ENCODE measurements at places on chromosomes 13 and 19.

- DNase-seq: no peak
These were observed 35.0 kb downstream of the FAM124A start for GRCh38 chr13:51257187-51257586.

GRCh38 chr13:41707194-41707821 is 250.0 kb downstream of the RGCC start:
- no peak for DNase-seq

DNA sequence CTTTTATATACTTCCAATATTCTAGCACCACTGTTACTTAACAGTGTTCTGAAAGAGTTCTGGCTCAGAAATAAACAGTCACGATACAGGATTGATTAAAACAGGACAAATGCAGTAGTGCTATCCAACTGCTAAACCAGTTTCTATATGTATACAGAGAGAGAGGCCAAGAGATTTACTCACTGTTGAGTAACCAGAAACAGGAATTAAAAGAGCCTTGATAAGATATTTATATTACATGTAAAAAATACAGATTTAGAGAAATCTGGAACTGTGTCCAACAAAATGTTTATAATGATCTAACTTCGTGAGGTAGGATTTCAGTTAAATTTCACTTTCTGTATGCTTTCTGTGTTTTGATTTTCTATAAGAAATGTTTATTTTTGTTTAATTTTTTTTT is 116.6 kb downstream of the CDK8 start:
- DNase-seq: no peak

DNA sequence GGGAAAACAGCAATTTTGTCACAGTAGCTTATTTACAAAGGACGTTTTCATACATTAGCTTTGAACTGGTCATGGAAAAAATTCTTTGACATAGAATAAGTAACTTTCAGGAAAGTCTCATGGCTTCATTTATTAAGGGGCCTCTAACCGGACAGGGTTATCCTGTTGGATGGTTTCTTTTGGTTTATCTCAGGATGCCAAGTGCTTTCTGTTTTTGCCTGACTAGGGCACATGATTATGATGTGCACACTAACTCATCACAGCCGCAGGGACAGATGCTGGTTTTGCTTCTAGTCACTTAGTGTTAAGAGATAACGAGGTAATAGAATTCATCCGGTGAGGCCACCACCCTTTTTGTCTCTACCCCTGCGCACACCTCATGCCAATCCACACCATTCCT is 53.0 kb downstream of the TGDS start:
- DNase-seq: no peak

- peak; percentile 47 for DNase-seq
These were observed 89.8 kb downstream of the ZNF557 start for GRCh38 chr19:7159105-7159933.

- peak; percentile 32 for DNase-seq
These were observed 524 bp downstream of the NAA16 start for GRCh38 chr13:41311406-41312175.

DNA sequence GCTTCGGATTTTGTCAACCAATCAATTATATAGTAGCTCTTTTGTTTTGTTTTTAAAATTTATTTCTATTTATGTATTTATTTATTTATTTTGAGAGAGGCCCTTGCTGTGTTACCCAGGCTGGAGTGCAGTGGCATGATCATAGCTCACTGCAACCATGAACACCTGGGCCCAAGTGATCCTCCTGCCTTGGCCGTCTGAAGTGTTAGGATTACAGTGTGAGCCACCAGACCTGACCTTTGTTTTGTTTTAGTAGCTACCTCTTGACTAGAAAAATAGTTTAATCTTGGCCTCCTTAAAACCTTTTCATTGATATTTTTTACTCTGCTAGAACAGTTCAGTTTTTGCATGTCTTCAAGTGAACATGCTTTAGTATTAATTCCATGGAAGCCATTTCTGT is 15.1 kb downstream of the GARRE1 start:
- no peak for DNase-seq

DNA sequence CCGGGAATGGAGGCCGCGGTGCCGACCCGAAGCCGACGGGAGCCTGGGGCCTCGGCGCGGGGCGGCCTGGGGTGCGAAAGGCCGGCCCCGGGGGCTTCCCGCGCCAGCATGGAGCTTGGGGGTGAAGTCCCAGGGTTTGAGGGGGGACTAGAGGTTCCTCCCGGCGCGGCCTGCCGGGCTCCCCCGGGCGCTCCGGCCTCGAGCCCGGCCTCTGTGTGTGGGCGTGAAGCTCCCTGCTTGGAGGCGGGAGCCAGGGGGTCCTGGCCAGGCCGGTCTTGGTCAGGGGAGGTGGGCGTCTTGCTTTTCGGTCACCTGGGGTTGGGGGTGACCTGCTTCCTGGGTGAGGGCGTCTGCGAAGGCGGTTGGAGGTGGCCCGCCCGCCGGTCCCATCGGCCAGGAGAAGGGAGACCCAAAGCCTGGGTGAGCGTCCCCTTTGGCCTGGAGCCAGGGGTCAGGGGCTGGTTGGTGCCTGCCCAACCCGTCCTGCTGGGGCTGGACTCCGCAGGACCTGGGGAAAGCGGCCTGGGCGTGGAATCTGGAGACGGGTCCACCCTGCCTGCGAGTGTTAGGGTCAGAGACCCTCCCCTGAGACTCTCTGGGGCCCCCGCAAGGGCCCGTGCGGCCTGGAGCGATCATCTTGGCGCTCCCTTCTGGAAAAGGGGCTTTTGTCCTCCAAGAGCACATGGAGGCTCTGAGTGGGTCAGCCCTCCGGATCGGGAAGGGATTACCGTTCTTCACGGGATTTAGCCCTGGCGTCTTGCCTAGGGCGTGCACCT is 535 bp downstream of the BSG start:
- DNase-seq: peak; percentile 34

DNA sequence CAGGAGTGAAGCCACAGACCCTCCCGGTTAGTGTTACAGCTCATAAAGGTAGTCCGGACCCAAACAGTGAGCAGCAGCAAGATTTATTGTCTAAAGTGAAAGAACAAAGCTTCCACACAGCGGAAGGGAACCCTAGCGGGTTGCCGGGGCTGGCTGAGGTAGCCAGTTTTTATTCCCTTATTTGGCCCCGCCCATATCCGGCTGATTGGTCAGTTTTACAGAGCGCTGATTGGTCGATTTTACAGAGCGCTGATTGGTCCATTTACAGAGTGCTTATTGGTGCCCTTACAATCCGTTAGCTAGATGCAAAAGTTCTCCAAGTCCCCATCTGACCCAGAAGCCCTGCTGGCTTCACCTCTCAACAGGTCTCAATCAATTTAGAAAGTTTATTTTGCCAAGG is 126.0 kb upstream of the RFC3 start:
- no peak for DNase-seq

DNA sequence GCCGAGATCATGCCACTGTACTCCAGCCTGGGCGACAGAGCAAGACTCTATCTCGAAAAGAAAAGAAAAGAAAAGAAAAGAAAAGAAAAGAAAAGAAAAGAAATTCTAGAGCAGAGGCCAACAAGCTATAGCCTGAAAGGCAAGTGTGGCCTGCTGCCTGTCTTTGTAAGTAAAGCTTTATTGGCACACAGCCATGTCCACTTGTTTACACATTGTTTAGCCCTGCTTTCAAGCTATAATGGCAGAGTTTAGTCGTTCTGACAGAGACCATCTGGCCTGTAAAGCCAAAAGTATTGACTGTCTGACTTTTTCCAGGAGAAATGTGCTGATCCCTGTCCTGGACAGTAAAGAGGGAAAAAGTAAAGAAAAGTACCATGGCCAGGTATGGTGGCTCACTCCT is 18.3 kb downstream of the NWD1 start:
- DNase-seq: peak; percentile 65

DNA sequence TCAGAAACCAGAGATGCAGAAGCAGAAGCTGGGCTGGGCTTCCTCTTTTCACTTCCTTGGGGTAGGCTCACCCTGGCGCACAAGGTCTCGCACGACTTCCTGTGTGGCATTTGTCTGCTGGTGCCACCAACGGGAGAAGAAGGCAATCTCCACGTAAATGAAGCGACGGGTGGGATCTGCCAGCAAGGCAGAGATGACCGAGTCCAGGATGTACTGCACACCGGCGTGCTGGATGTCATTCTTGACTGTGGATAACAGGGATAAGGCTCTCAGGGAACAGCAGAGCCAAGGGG is 1.3 kb downstream of the MAN2B1 start:
- DNase-seq: no peak

GRCh38 chr19:7911508-7912143 is 3.0 kb upstream of the TGFBR3L start:
- DNase-seq: no peak

DNA sequence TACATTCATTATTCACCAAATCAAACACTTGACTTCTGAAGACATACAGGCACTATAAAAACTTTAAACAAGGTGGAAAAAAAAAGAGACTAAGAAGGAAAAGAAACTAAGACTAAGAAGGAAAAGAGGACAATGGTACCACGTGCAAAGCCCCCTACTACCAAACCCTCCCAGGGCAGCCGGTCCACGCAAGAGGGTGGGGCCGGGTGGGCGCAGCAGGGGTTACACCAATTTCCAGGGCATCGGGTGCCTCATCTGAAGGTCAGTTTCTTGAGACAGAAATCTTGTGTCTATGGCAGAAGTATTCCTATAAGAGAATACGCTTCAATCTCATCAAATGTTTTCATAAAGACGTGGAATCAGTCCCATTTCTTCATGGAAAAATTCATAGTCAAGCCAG is 131.5 kb downstream of the NUFIP1 start:
- no peak for DNase-seq

DNA sequence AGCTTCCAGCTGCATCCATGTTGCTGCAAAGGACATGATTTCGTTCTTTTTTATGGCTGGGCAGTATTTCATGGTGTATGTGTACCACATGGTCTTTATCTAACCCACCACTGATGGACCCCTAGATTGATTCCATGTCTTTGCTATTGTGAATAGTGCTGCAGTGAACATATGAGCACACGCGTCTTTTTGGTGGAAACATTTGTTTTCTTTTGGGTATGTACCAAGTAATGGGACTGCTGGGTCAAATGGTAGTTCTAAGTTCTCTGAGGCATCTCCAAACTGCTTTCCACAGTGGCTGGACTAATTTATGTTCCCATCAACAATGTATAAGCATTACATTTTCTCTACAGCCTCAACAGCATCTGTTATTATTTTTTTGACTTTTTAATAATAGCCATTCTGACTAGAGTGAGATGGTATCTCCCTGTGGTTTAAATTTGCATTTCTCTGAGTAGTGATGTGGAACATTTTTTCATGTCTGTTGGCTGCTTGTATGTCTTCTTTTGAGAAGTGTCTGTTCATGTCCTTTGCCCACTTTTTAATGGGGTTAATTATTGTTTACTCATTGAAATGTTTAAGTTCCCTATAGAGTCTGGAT is 6.8 kb upstream of the UBE2L5 start:
- no peak for DNase-seq

GRCh38 chr19:792306-792885 is 4.9 kb upstream of the PTBP1 start:
- no peak for DNase-seq

DNA sequence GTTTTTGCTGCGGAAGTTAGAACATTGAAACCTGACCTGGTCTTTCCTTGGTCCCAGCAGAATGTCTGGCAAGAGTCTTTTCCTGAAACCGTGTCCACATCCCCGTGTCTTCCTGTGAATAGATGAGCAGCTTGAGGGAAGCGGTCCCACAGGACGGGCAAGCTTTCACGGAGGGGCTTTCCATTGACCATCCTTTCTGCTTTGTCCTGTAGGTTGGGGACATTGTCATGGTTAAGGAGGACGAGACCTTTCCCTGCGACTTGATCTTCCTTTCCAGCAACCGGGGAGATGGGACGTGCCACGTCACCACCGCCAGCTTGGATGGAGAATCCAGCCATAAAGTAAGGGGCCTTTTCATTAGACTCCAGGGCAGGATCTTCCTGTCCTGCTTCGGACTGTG is 126.0 kb downstream of the ATP11A start:
- DNase-seq: no peak

GRCh38 chr19:46049597-46049996 is 8.8 kb upstream of the IGFL4 start:
- peak; percentile 9 for DNase-seq

DNA sequence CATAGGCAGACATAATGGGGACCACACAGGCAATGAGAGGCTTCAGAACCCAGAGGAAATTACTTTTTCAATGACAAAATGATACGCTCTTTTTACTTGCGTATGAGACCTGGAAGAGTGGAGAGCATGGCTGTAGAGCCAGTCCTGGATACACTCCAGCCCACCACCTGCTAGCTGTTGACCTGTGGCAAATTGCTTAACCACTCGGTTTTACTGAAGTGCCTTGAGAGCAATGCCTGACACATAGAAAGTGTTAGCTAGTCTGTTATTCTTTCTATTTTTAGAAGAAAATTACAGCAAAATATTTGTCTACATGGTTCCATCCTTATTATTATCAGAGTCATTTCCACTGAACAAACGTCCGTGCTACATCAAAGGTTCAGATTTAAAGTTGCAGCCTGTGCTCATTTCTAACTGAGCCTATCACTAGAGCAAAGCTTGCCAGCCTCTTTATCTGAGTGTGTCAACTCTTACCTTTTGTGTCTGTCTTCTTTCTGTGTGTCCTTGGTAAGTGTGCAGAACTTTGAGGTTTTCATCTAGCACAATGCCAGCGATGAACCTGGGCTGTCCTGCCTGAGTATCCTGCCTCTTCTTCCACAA is 9.6 kb upstream of the GPR183 start:
- DNase-seq: peak; percentile 85

GRCh38 chr19:12884202-12884601 is 2.8 kb downstream of the KLF1 start:
- no peak for DNase-seq

DNA sequence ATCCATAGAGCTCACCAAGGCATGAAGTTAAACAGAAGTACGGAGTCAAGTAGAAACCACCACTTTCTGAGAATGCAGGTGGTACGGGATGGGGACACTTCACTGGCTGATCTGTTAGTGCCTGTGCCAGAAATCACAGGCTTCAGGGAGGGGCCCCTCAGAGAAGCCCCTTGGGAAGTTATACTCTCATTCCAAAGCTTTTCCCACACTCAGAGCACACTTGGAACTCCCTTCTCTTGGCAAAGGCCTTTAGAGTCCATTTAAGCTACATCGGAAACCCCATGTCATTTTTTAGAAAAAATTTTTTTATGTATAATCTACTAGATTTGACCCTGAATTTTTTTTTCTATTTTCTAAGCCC is 80.7 kb upstream of the WASF3 start:
- peak; percentile 47 for DNase-seq

DNA sequence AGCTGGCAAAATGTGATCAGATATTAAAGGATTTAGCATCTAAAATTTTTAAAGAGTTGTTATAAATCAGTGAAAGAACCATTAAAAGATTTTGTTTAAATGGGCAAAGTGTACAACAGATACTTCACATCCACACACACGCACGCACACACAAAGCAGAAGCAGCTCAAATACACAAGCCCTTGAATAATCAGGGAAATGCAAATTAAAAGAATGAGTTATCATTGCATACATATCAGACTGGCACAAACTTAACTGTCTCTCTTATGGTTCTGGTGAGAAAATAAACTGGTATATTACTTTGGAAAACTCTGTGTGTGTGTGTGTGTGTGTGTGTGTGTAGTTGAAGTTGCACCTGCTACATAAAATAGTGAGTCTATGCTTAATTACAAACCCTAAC is 59.3 kb downstream of the CRYL1 start:
- no peak for DNase-seq

- no peak for DNase-seq
These were observed 55.4 kb upstream of the USE1 start for GRCh38 chr19:17159466-17160393.

- DNase-seq: no peak
These were observed 87.7 kb downstream of the LHFPL6 start for GRCh38 chr13:39515224-39515714.

- DNase-seq: peak; percentile 73
These were observed 94.1 kb downstream of the ATP11A start for GRCh38 chr13:112783978-112784371.

GRCh38 chr19:32611161-32611560 is 30.2 kb downstream of the PDCD5 start:
- no peak for DNase-seq
